ENCODE measurements at places on chromosomes 7 and 10.

GRCh38 chr7:129169686-129170440, 18.6 kb upstream of the SMO start:
- no peak for DNase-seq

DNA sequence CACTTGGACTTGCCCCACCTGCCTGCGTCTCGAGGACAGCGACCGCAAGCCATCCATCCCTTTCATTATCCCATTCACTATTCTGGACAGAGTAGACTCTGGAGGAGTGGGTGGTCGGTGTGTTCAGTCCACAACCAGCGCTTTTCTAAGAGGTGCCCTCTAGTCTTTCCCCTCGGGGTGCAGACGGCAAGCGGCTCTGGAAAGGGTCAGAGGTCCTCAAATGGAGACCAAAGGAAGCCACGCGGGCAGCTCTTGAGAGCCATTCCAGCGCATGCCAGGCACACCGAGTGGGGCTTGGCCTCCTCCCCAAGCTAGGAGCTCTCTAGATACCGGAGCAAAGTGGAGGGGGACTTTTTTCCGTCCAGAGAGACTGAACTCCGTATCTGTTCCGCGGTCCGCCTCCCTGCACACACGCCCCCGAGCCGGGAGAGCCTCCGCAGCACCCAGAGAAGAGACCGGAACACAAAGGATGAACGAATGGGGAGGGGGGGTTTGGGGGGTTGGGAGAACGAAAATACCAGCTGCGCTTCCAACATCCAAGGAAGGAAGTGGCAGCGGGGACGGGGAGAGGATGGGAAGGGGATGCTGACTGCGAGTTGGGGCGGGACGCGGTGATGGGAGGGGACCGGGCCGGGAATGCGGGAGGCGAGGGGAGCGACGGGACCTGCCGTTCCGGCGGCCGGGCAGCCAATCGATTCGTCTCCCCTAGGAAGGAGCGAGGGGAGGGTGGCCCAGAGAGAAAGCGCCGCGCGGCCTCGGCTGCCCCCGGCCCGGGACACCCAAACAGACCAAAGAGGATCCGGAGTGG, 515 bp downstream of the GSDME start:
- DNase-seq = no peak

DNA sequence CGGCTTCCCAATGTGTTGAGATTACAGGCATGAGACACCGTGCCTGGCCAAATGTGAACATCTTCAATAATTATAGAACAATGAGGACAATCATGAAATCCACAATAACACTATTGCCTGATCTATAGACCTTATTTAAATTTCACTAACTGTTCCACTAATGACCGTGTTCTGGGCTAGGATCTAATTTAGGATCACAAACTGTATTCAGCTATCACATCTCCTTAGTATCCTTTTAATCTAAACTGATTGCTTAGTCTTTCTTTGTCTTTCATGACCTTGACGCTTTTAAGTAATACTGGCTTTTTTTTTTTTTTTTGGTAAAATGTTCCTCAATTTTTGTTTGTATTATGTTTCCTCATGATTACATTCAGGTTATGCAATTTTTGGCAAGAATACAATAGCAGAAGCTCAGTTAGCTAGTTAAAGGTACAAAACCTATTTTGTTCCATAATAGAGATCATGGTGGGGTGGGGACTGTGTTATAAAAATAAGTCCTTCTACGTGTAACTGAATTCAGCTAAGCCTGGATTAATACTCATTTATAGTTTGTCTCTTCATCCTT, 158.4 kb downstream of the AOAH start:
- DNase-seq = no peak

- DNase-seq = no peak
Measured at GRCh38 chr7:96284835-96285234, 37.1 kb downstream of the SLC25A13 start.

DNA sequence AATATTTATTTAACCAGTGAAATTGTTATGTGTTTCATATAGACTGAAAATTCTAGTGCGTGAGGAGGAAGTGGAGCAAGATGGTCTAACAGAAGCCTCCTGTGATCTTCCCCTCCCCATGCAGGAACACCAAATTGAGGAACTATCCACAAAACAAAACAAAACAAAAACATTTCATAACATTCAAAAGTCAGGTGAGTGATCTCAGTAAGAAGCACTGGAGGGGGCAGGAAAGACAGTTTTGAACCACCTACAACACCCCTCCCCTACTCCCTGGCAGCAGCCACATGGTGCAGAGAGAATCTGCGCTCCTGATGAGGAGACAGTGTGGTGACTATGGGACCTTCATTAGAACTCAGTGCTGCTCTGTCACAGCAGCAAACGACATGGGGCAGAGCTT, 221.9 kb upstream of the SEMA3C start:
- no peak for DNase-seq

DNA sequence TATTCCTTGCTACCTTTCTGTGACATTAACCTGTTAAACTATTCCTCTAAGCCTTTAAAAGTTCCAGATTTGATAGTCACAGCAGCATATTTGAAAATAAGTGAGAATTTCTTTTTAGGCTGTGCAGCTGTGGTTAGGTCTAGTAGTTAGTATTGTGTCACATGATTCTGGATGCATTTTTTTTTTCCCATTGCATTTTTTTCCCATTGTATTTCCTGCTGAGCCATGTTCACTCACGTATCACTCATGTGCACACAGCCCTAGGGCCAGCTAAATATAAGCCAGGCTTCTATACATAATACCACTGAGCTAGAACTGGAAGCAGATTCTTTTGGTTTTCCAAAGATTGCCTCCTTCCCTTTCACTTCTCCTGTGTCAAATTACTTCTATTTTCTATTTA, 37.4 kb downstream of the DNAJC9 start:
- no peak for DNase-seq

DNA sequence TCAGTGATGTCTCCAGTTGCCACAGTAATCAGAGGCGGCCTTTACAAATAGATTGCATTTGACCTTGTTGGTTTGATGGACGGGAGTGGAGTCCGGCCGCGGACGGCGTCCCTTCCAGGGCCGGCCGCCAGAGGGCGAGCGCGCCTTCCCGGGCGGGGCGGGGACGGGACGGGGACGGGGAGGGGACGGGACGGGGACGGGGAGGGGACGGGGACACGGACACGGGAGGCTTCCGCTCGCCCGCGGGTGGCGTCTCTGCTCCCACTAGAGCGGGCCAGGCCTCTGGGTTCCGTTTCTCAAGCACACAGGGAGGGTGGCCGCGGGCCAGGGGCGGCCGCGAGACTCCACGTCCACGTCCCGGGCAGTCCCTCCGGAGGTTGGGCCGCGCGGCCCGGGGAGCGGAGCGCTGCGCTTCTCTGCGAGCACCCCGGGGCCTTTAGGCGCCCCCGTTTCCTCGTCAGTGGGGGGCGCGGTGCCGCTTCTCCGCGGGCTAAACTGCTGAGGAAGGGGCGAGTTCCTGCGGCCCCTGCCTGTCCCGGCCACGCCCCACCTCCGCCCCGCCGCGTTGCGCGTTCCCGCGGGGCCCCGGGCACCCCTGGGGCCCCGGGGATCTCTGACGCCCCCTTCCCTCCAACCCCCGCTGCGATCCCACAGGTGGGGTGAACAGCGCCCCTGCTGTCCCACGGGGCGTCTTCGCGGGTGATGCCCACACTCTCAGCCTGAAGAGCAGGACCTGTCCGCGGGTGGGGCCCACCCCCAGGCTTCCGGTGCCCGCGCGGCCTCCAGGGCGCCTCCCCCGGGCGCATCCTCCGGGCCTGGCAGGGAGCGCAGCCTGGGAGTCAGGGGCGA, 84.2 kb upstream of the MKI67 start:
- no peak for DNase-seq

GRCh38 chr10:102274062-102274461, 28.7 kb downstream of the GBF1 start:
- no peak for DNase-seq

- DNase-seq = no peak
Measured at GRCh38 chr7:51316262-51316665, 345 bp downstream of the COBL start.

GRCh38 chr10:17022466-17022825, 107.2 kb downstream of the CUBN start:
- DNase-seq = no peak
